ENCODE measurements at places on chromosomes 3 and 15.

DNA sequence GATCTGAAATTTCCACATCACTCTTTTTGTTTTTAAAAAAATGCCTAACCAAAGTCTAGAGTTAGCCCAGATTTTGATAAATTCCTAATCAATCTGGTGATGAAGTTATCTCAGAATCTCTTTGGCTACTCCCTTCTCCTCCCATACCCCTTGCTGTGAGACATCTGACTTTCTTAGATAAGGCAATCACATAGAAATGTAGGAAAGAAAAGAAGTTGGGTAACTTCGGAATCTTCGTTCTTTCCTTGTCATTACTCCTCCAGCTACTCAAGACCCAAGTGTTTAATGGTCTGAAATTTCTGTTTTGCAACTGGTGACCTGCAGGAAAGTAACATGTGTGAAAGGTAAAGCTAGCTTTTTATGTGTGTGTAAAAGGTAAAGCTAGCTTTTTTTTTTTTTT, 37.8 kb downstream of the MYL3 start:
- no peak for DNase-seq

DNA sequence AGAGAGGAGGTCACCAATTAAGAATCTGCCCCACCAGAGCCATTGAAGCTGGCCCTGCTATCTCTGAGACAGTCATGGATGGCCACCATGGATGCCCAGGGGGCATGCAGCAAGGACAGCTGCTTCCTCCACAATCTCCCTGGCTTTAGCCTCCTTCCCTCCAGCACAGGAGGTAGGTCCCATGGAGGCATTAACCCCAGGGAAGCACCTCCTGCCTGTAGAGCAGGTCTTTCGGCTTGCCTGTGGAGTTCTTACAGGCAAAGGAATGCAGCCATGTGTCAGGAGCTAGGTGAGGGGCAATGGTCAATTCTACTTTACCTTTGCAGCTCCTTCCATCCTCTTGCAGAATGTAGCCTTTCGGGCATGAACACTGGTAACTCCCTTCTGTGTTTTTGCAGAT, 93.8 kb downstream of the DUT start:
- DNase-seq, result no peak

DNA sequence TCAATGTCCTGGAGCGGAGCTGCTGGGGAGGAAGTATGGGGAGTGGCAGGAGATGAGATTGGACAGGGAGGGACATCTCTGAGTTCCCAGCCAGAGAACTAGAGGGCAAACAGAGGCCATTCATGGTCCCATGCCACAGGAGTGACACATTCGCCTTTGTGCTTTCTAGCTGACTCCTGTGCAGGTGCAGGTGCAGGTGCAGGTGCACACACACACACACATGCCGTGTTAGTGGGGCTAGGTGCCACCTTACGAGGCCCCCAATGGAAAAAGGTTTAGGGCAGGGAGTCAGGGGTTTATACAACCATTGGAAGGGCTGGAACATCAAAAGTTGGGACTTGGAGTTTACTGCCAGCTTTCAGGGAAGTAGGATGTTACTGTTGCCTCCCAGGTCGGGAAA, 52.0 kb downstream of the TPRA1 start:
- DNase-seq, result no peak

DNA sequence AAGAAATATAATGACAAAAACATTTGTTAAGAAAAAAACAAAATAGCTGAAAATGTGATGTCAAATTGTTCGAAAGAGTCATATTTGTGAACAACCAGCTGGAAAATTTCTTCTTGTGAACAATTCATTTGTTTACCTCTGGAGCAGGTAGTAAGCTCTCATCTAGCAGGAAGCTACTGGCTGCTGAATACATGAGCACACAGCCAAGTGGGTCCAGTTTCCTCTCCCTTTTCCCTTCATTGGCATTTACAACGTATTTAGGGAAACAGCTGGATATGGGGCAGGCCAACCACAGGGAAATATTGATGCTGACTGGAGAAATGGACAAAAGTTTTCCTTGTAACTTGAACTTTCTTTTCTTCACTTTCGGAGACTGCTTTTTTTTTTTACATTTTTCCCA, 1354.7 kb upstream of the EPHA6 start:
- DNase-seq, result no peak

DNA sequence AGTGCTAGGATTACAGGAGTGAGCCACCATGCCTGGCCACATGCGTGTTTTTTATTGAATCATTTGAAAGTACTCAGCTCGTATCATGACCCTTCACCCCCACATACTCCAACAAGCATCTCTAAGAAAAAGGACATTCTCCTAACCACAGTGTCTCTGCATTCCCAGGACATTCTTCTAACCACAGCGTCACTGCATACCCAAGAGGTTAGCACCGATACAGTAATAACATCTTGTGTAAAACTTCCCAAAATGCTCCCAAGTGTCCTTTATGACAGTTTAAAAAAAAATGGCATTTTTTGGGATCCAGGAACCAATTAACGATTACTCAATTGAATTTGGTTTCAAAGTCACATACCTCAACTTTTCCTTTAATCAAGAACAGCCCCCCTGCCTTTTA, 39.6 kb downstream of the FLNB start:
- peak; percentile 75 for DNase-seq

GRCh38 chr3:122886251-122886650, 91.4 kb downstream of the SLC49A4 start:
- no peak for DNase-seq

DNA sequence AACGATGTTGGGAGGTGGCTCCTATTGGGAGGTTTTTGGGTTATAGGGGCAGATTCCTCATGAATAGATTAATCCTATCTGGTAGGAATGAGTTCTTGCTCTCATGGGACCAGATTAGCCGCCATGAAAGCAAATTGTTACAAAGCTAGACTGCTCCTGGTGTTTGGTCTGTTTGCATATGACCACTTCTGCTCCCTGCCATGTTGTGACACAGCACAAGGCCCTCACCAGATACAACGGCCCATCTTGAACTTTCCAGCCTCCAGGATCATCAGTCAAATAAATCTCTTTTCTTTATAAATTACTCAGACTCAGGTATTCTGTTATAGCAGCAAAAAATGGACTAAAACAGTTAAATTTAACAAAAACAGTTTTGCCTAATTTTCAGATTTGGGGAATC, 34.4 kb downstream of the TRIM42 start:
- DNase-seq, result no peak

DNA sequence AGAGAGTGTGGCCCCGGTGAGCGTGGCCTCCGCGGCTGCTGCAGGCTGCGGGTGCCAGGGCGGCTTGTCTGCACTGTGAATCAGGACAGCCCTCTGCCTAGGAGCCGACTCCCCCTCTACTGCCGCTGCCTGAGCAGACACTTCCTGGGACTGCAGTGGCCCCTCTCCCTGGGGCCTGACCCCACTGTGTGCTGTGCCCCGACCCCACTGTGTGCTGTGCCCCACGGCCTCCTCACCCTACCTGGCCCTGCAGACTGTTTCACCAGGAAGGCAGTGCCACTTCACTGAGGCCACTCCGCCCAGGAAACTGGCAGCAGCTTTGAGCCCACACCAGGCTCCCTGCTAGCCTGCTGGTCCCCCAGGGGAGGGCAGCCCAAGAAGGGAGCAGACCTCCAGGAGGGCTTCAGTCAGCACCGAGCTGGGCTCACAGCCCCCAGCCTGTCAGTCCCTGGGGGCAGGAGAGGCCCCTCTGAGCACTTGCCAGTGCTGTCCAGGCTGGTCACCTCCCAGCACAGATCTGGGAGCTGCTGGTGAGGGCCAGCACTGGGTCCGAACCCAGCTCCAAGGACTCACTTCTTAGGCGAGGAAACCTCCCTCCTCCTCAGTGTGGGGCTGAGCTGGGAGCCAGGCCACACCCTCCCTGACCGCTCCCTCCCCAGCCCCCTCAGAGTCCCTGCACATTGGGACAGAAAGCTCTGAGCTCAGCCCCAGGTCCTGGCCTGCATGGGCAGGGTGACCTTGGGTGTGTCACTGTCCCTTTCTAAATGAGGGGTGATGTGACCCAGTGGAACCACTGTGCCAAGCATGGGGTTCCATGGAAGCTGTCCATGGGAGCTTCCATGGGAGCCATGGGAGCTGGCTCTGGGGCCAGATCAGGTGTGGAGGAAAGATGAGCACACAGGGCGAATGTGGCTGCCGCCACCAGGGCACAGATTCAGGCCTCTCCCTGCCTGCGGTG, 56.8 kb downstream of the DNAJB8 start:
- DNase-seq, result no peak

DNA sequence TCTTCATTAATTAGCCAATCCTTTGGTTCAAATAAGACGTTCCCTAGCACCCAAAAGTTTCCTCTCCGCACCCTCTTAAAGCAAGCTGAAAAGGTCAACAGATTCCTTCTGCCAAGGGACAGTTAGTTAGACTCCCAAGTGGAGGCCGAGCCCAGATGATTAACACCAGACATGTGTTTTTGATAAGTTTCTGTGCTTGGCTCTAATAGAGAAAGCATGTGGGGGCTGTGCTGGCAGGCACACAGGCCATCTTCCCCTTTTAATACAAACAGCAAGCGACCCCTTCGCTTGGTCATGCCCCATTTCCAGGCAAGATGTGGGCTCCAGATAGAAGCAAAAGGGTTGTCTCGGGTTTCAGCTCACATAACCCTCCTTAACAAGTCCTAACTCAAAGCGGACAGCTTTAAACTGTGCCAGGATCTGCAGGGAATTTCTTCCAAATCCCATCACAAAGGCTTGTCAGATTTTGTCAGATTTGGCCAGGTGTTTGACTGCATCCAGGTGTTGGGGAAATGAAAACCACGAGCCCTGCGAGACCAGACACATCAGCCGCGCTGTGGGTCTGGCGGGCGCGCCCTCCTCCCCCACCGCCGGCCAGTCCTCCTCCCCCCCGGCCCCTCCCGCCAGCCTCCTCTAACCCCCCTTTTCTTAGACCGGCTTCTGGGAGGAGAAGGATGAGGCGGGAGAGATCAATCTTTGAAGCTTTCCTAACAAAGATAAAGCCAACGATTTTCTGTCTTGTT, 3.3 kb downstream of the HES1 start:
- DNase-seq, result peak; percentile 82

- DNase-seq, result no peak
Observed at GRCh38 chr3:14614862-14615261, 36.7 kb upstream of the CCDC174 start.

DNA sequence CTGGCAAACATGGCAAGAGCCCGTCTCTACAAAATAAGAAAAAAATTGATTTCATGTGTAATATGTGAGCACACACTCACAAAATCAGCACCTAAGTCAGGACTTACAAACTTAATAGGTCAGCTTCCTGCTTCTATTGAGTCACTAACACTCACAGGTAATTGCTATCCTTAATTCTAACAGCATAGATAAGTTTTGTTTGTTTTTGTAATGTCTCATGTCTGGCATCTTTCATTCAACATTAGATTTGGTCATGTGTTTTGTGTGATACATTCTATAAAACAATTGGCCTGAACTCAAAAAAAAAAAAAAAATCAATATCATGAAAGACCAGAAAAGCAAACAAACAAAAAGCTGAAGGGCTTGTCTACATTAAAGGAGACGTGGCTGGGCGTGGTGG, 564.7 kb downstream of the AGBL1 start:
- DNase-seq, result no peak

DNA sequence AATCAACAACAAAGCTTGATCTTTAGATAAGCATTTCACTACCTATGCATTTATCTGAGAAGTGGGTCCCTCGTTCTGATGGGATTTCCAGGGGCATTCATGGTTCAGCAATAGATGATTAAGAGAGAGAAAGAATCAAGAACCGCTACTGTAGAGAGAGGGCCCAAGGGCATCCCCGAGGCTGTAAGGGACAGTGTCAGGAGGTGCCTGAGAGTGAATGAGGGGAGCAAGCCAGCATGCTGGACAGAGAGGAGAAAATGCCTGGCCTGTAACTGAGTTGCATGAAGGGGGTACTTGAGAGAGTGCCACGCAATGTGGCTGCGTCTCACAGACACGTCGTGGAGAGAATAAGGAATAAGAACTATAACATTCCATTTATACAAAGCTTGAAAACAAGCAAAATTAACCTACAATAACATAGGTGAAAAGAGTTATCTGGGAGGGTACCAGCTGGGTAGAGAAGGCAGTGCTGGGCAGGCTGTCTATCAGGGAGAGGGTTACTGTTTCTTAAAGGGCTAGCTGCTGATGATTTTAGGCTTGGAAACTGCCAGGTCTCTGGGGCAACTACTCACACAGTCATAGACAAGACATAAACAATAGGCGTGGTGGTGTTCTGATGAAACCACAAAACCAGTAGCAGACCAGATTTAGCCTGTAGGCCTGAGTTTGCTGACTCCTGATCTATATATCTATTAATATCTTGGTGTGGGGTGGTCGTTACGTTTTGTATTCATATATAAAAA, 374.6 kb upstream of the CFAP20DC start:
- DNase-seq, result no peak

DNA sequence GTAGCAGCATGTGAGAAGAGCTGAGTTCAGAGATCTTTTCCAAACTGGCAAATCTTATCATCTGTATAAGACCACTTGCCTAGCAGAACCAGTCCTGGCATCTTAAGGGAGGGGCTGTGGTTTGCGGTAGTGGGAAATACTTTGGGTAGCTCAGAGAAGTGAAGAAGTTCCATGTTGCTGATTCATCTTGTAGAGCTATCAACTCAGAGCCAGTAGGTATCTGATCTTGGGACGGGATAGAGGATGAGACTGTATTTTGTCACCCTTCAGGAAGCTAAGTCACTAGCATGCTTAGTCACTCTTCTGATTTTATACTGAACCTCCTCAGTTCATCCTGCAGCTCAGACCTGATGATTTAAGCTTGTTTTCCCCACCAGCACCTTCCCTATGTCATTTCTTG, 211.4 kb downstream of the NR1D2 start:
- DNase-seq, result peak; percentile 58

- no peak for DNase-seq
Observed at GRCh38 chr15:63411866-63412265, 30.2 kb upstream of the CA12 start.

GRCh38 chr3:2567451-2567850, 468.8 kb downstream of the CNTN4 start:
- DNase-seq, result no peak

GRCh38 chr3:139771331-139771730, 93.6 kb upstream of the NMNAT3 start:
- no peak for DNase-seq

GRCh38 chr3:16484216-16484615, 29.3 kb downstream of the RFTN1 start:
- DNase-seq, result peak; percentile 96

DNA sequence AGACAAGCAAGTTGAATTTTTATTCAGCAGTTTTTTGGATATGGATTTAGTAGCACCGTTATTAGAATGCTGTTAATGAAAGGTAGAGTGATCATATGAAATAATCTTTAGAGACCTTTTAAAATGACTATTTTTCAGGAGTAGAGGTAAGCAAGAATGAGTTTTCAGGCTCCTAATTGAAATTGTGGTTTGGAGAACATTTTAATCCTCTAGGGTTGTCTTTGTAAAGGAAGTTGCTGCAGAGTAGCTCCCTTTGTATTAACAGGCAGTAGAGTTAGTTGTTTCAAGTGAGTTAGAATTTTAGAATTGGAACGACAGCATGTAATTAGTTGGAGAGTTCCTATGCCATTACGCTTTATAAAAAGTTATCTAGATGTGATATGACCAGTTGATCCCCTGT, 27.2 kb upstream of the EDEM1 start:
- no peak for DNase-seq

GRCh38 chr3:43783987-43784639, 93.4 kb downstream of the ABHD5 start:
- no peak for DNase-seq
